ENCODE measurements at places on chromosomes 5 and 9.
A peak's percentile ranks its signal among the peaks of the same experiment; 100 is the strongest.

GRCh38 chr9:96399325-96399633 lies 15.8 kb upstream of the SLC35D2 start:
- DNase-seq: no peak

GRCh38 chr5:119275146-119275545 lies 80.7 kb upstream of the TNFAIP8 start:
- no peak for DNase-seq

DNA sequence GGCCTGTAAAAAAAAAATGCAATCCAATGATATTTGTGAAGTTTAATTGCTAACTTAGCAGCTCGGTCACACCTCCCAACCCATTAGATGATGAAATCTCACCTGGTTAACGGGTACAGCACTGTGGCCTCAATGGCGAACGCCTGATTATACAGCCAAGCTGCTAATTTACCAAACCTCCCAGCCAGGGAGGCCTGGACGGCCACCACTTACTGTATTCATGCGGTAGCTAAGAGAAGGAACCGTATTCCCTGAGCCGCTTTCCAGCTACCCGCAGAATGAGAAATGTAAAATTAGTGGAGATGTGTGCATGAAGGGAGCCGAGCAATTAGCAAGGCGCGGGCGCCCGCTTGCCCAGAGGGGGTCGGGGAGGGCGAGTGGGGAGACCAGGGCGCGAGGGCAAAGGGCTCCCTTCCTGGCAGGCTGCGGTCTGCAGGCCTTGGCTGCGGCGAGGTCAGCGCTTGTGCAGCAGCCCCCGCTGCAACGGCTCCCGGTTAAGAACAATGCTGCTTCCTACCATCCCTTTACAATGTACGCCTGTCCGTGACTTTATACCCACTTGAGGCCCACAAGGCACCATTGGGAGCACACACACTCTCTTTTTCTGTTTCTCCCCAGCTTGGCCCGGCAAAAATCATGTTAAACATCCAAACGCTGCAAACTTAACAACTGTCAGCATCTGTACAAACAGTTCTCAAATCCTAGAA lies 70.4 kb upstream of the TBCA start:
- no peak for DNase-seq

DNA sequence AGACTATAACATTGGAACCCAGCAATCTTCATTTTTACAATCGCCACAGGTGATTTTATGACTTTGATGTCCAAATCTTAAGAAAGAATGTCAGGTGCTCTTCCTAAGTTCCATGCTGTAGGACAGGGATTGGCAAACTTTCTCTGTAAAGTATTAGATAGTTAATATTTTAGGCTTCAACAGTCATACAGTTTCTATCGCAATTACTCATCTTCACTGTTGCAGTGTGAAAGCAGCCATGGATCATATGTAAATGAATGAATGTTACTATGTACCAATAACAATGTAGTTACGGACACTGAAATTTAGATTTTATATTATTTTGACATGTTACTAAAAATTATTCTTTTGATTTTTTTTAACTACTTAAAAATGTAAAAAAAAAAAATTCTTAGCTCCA lies 169.7 kb downstream of the DTWD2 start:
- no peak for DNase-seq

DNA sequence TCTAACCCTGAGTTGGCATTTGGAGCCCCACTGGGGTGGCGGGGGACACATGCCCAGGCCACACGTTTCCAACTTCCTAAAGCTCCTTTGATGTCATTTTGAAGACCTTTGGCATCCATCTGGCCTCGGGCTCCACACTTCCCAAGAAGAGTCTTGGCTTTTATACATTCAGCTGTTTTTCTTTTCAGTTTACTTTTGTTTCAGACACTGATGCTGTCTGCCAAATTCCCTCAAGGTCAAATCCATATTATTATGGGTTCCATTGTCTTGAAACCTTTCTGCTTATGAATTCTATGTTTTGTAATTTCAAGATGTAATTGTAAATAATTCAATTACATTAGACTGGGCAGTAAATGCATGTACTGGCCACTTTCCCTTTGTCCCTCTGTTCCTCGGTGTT lies 23.7 kb upstream of the NFIB start:
- DNase-seq: no peak

- peak; percentile 85 for DNase-seq
These were observed 48.9 kb upstream of the CACNA1B start for GRCh38 chr9:137828527-137829259.

DNA sequence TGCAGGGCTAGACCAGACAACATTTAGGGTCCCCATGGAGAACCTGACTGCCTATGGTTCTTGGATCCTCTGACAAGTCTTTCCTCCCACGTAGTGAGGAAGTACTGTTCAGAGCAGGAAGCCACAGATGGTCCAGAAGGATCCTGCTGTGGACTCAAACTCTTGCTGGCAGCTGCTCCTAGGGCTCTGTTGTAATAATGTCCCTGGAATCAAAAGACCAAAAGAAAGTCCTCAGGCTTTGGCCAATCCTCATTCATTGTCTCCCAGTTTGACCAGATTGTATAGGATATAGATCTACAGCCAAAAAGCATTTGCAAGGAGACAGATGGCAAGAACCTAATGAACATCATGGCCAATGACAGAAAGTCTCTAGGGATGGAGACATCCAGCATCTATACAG lies 53.9 kb downstream of the SEMA6A start:
- DNase-seq: no peak

DNA sequence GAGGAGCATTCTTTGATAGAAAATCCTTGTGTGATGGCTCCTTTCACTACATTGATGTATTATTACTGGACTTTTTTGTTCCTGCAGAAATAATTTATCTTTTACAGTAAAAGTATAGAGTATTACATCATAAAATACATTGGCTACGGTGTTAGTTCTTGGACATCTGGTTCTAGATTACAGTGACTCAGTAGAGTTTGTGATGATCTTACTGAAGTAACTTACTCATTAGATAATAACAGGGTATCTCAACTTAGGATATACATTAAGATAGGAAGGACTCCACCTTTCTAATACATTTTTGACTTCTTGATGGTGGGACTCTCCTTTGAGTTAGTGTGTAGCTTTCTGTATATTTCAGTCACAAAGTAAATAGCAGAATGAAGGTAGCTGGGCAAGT lies 59.1 kb downstream of the ZNF462 start:
- DNase-seq: no peak

- no peak for DNase-seq
These were observed 331.9 kb upstream of the KLF9 start for GRCh38 chr9:70746316-70746715.

DNA sequence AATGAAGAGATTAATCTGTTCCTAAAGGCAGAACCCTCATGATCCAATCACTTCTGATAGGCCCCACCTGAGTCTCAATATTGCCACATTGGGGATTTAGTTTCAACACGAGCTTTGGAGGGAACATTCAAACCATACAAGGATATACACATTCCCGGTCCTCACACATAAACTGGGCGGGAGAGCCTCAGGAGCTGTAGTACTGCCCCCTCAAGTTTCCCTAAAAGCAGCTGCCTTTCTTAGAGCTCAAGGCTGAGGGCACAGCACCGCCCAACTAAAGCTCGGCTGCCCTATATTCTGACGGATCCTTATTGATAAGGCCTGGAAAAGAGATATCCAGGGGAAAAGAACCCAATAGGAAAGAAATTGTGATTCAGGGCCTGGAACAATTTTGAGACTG lies 83.0 kb downstream of the GADD45G start:
- no peak for DNase-seq

GRCh38 chr5:151499501-151500035 lies 52.2 kb downstream of the SLC36A1 start:
- DNase-seq: peak; percentile 66

GRCh38 chr9:19124430-19124793 lies 2.9 kb downstream of the PLIN2 start:
- no peak for DNase-seq

DNA sequence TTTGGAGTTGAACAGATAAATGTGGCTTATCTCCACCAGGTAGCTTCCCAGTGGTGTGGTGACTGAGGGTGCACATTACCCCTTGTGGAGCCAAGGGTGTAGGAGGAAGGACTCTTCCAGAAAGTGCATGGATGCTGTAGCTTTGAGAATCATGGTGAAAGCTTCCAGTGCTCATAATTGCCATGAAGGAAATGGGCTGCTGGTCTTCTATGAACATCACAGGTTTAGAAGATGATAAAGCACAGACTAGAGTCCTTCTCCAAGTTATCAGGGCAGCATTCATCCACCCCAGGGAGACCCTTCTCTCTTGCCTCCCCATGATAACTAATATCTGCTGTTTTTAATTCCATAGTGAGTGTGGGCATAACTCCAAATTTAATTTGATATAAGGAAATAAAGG lies 93.4 kb upstream of the CHD1 start:
- no peak for DNase-seq

DNA sequence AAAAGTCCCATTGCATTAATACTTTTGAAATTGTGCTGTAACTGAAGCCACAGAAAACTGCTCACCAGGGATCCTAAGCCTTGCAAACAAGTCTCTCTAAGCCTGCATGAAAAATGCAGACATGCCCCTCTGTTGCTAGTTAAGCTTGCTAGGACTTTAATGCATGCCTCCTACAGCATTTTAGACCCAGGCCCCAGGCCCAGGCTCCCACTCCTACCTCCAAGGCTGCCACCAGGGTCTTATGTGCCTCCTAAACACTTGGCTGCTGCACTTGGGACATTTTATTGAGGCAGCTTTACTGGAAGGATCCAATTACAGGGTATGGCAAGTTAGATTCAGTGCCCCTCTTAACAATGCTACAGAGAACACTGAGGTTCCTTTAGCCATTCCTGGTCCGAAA lies 467.3 kb upstream of the CLINT1 start:
- DNase-seq: peak; percentile 4

DNA sequence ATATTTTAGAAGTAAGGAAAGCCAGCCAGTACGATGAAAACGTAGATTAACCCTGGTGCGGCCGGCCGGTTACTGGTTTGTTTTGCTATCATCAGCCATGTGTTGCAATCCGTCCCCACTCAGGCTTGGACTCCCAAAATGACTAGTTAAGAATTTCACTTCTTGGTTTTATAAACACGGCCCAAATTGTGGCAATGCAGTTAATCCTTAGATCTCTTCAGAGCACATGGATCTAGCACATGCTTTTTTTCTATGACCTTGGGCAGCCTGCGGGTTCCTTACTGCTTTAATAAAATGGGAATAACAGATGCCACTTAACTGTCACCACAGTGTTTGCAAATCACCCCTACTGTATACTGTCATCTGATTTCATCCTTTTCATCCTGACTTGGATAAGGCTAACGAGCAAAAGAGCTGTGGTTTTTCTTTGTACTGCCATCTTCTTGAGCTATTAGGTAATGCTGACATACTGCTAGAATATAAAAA lies 1.5 kb downstream of the NDFIP1 start:
- peak; percentile 60 for DNase-seq

DNA sequence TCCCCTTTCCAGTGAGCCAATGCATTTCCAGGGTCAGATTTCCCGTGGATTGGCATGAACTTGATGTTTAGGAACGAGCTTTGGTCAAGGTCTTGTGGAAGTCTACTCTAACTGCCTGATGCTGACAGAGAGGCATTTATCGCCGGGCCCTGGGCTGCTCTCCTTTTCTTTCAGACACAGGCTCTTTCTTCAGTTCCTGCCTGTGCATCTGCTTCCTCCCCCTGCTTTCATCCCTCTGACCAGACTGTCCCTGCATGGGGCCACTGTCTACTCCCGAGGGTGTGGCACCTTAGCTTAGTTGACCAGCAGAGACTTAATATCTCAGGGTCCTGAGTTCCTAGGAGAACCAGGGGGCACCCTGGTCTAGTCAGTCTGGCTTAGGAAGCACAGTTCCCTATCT lies 41.2 kb downstream of the RALGPS1 start:
- no peak for DNase-seq

DNA sequence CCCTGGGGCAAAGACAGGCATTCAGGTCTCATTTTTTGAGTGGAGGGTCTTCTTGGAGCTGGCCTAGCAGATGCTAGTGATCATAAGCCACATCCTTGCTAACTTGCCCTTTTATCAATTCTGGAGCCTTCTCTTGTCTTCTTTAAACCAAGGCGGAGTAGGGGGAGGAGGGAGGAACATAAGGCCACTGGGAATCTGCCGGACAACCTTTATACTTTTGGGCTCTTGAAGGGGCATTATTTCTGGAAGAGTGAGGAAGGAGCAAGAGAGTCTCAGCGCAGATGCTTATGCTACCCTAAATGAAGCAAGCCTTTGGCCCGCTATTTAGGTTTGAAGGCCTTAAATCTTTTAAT lies 2.0 kb downstream of the TMEFF1 start:
- DNase-seq: no peak

GRCh38 chr9:106981396-106982287 lies 118.7 kb downstream of the ZNF462 start:
- DNase-seq: no peak

GRCh38 chr9:71097671-71098070 lies 23.8 kb downstream of the TRPM3 start:
- DNase-seq: no peak

DNA sequence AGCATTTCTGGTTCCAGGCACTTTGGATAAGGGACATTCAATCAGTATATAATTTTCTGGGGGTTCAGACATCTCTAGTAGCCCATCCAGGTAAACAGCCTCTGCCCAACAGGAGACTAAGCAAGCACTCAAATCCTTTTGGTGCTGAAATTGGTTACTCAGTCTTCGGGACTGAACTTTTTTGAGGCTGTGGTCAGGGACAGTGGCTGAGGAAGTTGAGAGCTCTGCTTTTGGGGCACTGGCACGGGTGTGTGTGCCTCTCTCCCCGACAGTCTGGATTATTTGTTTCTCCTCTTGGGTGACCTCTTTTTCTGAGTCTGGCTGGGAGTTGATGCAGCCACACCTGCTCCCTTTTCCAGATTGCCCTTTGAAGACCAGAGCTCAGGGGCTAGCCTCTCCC lies 47.6 kb downstream of the ACER2 start:
- no peak for DNase-seq

GRCh38 chr5:103973669-103974068 lies 411.1 kb upstream of the NUDT12 start:
- no peak for DNase-seq

DNA sequence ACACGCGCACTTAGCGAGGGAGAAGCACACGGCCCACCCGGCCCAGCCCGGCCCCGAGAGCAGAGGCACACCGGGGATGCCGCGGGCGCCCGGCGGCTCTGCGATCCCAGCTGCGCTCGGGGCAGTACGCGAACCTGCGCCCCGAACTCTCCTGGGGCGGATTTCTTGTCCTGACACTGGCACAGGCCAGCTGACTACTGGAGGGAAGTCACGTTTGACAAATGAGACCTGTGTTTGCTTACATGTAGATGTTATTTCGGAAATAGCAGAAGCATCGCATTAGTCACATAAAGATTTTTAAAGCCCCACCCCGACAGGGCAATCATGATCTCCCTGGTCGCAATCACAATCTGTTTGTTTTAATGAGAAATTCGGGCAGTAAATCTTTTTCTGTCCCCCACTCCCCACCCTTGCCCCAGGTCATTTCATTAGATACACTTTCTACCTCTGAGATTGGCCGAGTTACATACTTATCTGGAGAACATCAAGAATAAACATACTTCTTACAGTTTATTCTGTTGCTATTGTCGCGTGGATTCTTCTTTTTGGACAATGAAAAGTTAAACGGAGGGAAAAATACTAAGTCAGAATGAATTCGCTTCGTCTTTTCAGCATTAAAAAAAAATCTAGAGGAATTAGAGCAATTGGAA lies 518.9 kb downstream of the CTNND2 start:
- DNase-seq: no peak

GRCh38 chr5:5026409-5026785 lies 113.7 kb upstream of the ADAMTS16 start:
- DNase-seq: no peak

- no peak for DNase-seq
These were observed 241.7 kb downstream of the DOCK8 start for GRCh38 chr9:456365-456764.
